ENCODE measurements at places on chromosomes 16 and 17. TPM values are rescaled to one million over a fixed set of nuclear protein-coding genes. Genes with fewer than 3 reads are reported as not detected.

The HEATR9 gene
- not detected for total RNA-seq

The ST6GALNAC2 gene
- 0.34 TPM for total RNA-seq

The NF1 gene
- 51.7 TPM for total RNA-seq

The HSF5 gene
- total RNA-seq, result not detected

The GDPD3 gene
- total RNA-seq, result 2.3 TPM

The DRG2 gene
- 30.6 TPM for total RNA-seq

The HOXB5 gene
- total RNA-seq, result not detected

The KRT20 gene
- not detected for total RNA-seq

The PIEZO1 gene
- 289 TPM for total RNA-seq

The KCNH4 gene
- total RNA-seq, result not detected

The FOXL1 gene
- total RNA-seq, result 25.0 TPM

The SERPINF2 gene
- total RNA-seq, result not detected

The ITGB4 gene
- total RNA-seq, result 0.70 TPM

The FKBP10 gene
- total RNA-seq, result 454 TPM

The CCDC102A gene
- 4.6 TPM for total RNA-seq

The THRA gene
- 32.6 TPM for total RNA-seq

The TBC1D3E gene
- not detected for total RNA-seq

The HSPB9 gene
- not detected for total RNA-seq

The C16orf46 gene
- total RNA-seq, result 0.34 TPM

The RRN3 gene
- 31.5 TPM for total RNA-seq

The STH gene
- total RNA-seq, result not detected

The SPECC1 gene
- 27.0 TPM for total RNA-seq

The NAGS gene
- 1.1 TPM for total RNA-seq

Data from HFFc6 (cell line).